ENCODE measurements at places on chromosomes 12 and 14.

- no peak for DNase-seq
Observed at GRCh38 chr12:116672842-116673516, 64.9 kb downstream of the SPRING1 start.

DNA sequence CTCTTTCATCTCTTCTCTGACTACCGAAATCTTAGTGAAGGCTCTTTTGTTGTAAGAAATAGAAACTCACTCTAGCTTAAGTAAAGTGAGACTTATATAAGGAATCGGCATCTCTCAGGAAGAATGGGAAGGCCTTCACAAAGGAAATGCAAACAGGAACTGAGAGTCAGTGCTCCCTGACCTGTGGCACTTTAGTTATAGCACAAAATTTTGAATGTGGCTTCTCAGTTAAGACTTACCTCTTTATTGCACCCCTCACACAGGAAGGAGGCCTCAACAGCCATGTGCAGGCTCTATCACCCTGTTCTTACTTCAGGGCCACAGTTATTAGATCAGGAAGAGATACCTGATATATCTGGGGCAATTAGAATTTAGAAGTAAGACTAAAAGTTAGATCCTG is 224.7 kb upstream of the EGLN3 start:
- DNase-seq: no peak

- no peak for DNase-seq
Observed at GRCh38 chr14:100363053-100363452, 39.9 kb downstream of the SLC25A47 start.

GRCh38 chr12:116931665-116932064 is 20.9 kb downstream of the FBXW8 start:
- DNase-seq: no peak

- DNase-seq: no peak
Observed at GRCh38 chr12:19885093-19885812, 446.0 kb downstream of the AEBP2 start.

GRCh38 chr14:61438860-61439765 is 117.7 kb downstream of the PRKCH start:
- DNase-seq: no peak

GRCh38 chr14:71165121-71166031 is 258.1 kb downstream of the PCNX1 start:
- no peak for DNase-seq

DNA sequence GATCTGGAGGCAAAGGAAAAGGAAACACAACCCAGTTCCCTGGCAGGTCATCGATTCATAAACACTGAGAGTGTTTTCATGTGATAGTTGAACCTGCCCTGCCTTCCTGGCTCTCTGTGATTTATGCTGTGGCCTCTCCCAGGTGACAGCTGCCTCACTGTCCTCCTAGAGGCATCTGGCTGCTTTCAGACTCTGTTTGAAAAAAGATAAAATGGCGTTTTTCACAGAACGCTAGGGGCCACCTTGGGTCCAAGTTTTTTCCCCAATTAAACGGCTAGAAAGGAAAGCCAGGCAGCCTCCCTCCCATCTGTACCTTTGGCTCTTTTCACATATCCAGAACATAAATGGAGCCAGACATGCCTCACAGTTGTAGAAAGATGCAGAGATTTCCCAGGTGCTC is 252.6 kb upstream of the CCDC196 start:
- no peak for DNase-seq

- DNase-seq: no peak
Observed at GRCh38 chr12:132618683-132619043, at the start of gene P2RX2. TSS of gene P2RX2 (plus strand) at chr12:132618776. CDS start at chr12:132618817, 41 bp downstream.

- DNase-seq: no peak
Observed at GRCh38 chr12:2834581-2835491, at the start of gene NRIP2. TSS of gene NRIP2 (minus strand) at chr12:2835035. CDS start at chr12:2834983, 52 bp downstream.

DNA sequence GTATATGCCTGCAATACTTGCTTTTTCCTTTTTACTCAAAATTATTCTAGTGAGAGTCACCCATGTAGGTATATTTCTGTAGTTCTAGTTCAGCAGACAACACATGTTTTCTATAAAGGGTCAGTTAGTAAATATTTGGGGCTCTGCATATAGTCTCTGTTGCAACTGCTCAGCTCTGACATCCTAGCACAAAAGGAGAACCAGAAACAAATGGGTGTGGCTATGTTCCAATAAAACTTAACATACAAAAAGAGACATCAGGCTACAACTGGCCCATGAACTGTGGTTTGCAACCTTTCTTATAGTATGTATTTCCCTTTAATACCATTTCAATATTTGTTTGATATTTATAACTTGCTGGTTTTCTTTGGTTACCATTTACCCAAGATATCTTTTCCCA is 11.9 kb downstream of the NT5DC3 start:
- no peak for DNase-seq

- DNase-seq: no peak
Observed at GRCh38 chr14:73223049-73223448, 14.3 kb upstream of the PAPLN start.

DNA sequence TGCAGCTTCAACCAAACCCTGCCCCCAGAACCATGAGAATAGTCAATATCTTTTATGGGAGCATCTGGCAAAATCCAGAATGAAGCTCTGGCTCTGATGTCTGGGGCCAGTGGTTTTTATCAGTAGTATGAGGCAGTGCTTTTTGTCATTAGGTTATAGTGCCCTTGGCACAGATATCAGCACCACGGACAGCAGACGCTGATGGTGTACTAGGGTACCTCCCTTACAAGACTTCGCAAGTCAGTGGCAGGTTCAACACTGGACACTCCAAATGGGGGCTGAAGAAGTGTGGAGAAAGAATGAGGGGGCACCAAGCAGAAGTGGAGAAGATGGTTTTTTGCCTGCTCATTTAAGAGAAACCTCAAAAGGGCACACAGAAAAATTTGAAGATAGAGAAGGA is 68.2 kb upstream of the E2F7 start:
- DNase-seq: peak; percentile 17

DNA sequence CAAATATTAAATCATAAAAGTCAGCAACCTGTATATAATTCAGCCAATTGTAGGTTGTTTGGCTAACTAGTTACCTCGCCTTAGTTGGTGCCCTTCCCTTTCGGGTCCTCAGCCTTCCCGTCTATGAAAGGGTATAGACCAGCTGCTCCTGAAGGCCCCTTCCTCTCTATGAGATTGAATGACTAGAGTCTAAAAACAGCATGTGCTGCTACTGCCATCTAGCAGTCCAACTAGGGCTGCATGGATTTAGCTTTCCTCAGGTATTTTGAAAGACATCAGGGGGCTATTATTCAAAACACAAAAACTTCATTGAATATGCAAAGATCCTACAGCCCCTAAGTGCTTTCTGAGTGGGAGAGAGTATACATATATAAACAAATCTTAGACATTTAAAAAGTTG is 37.0 kb upstream of the TMEM263 start:
- no peak for DNase-seq

DNA sequence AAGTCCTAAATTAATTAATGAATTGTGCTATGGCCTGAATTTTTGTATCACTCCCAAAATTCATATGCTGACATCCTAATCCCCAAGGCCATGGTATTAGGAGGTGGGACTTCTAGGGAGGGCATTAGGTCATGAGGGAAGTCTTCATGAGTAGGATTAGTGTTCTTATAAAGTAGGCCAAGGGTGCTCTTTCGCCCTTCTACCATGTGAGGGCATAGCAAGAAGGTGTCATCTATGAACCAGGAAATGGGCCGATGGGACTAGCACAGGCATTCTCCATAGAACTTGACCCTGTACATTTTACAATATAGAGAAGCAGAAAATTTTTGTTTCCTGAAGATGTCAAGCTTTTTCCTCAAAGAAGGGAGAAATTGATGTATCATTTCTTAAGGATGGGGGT is 12.5 kb downstream of the SYT10 start:
- no peak for DNase-seq

GRCh38 chr12:67444542-67444941 is 175.4 kb downstream of the CAND1 start:
- no peak for DNase-seq

DNA sequence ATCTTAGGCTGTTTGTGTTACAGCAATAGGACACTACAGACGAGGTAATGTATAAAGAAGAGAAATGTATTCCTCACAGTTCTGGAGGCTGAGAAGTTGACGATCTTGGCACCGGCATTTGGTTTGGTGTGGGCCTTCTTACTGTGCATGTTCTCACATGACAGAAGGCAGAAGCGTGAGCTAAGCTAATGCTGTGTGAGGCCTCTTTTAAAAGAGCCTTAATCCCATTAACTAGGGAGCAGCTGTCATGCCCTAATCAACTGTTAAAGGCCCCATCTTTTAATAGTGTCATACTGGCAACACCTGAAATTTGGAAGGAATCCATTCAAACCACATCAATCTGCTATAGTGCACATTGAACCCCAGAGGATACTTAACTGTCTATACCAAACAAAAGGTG is 992.9 kb downstream of the GALC start:
- DNase-seq: no peak

GRCh38 chr12:62268956-62269355 is 8.8 kb downstream of the USP15 start:
- no peak for DNase-seq

GRCh38 chr14:62097824-62098223 is 335.6 kb downstream of the SNAPC1 start:
- DNase-seq: no peak

DNA sequence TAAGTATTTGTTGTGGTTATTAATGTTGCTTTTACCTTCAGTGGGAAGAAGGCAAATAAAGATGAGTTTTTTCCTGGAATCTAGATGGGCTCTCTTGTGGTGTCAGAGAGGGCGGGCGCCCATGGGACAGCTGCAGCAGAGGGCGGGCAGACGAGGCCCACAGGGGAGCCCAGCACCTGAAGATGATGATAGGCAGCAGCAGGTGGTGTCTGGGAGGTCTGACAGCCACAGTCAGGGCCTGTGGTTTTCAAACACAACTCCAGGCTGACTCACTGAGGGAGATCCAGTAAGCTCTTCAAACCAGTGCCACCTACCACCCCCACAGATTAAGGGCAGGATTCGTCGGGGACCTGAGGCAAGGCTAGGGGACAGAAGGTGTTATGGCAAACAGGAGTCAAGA is 42.8 kb downstream of the NKX2-1 start:
- no peak for DNase-seq

DNA sequence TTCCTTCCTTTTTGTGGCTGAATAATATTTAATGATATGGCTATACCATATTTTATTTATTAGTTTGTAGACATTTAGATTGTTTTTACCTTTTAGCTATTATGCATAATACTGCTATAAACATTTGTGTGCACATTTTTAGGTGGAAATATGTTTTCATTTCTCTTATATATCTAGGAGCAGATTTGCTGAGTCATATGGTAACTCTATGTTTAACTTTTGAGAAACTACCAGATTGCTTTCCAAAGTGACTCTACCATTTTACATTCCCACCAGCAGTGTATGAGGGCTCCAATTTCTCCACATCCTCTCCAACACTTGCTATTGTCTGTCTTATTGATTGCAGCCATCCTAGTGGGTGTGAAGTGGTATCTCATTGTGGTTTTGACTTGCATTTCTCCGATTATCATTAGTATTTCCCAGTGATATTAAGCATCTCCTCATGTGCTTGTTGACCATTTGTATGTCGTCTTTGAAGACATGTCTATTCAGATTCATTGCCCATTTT is 160.2 kb downstream of the KICS2 start:
- no peak for DNase-seq

GRCh38 chr12:21813125-21813524 is 38.6 kb upstream of the KCNJ8 start:
- no peak for DNase-seq

GRCh38 chr12:24574538-24574937 is 374.4 kb downstream of the BCAT1 start:
- no peak for DNase-seq

DNA sequence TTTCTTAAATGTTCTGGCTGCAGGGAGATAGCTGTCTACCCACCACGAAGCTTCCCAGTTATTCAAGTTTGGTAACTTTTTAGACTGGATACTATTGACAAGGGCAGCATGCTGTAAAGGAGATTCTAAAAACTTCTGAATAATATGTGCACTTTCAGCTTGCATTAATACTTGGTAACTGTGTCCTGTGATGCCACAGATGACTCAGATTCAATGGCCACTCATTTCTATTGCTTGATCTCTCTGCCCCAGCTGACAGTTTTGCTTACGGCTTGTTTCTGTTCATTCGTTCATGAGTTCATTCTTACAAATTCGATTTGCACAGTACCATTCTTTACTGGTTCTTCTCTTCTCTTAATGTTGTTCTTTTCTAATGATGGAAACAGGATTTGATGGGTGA is 142.8 kb downstream of the PELI2 start:
- DNase-seq: no peak

DNA sequence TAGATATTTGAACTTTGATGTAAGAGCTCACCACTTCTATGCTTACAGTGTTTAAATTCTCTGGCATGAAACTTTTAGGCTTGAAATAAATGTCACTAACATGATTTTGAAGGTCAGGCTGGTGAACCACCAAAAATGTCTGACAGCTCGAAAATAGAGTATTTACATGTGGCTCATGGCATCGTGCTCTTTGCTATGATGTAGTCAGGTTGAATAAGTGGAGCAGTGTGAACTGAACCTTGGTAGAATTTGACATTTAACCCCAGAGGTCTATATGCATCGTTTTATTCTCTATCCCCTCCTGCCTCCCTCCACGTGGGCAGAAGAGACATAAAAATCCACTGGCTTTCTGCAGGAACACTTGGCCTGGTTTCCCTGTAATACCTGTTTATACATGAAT is 369.7 kb upstream of the ATP2B1 start:
- no peak for DNase-seq

DNA sequence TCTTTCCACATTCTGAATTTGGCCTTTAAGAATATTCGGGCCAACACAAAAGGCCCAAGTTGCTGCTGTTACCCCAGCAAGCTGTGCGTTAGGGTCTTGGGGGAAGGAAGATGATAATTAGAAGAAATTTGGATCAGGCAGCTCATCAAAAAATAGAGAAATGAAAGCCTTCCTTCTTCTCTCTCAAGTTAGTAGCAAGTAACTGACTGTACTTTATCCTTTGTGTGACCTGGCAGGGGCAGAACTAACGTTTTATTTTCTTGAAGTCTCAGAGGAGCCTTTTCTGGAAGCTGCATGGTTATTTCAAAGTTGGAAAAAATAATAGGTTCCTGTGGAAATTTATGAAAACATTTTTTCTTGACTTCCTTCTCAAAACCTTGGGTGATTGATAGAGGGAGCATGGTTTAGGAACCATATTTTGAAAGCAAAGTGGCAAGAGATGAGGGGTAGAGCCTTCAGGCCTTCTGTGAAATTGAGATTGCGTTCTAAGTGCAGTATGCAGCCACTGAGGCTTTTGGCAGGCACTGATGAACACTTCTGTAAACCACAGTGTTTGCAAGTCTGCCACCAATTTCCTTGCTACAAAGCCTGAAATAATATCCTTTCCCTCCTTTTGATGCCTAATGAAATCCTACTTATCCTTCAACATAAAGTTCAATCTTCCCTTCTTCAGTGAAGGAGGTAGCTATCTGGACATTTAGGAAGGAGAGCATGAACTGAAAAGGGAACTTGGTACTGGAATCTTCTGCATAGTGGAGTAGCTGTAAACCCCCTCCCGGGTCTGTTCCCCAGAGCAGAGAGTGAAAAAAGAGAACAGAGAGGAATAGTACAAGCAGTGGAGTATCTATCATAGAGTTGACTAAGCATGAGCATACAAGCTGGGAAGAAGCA is 123.2 kb downstream of the FGD4 start:
- no peak for DNase-seq
